Stimulated activated naive CD8-positive, alpha-beta T cell treated with anti-CD3 and anti-CD28 coated beads, Interleukin-15, Interleukin-2, amounts not matched to agents 100 U/mL and 50 U/mL, for 24 hours (primary cell): ENCODE measurements at places on chromosomes 16 and 17.

- DNase-seq = no peak
Measured at GRCh38 chr17:9242497-9242881, 221.2 kb downstream of the NTN1 start.

DNA sequence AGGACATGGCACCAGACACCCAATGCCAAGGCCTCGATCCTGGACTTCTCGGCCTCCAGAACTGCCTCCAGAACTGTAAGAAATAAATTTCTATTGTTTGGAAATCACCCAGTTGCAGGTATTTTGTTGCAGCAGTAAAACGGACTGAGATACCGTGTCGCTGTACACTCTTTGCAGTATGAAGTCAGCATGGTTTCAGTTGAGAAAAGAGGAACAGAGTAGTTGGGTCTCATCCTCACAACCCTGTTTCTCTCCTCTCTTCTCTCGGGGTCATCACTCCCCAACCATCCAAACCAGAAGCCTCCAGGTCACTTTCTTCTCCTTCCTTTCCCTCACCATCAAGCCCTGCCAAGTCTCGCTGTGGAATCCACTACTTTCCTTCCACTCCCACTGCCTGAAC, 77.8 kb downstream of the ADCY9 start:
- DNase-seq = no peak

DNA sequence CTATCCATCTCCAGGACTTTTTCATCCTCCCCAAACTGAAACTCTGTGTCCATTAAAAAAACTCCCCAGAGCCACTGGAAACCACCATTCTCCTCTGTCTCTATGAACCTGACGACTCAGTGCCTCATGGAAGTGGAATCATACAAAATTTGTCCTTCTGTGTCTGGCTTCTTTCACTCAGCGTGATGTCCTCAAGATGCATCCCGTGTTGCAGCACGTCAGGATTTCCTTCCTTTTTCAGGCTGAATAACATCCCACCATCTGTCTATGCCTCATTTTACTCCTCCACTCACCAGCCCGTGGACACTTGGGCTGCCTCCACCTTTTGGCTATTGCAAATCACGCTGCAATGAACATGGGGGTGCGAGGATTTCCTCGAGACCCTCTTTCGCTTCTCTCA, 12.6 kb upstream of the ALDH3A1 start:
- DNase-seq = no peak

GRCh38 chr16:50259334-50260205, 6.8 kb upstream of the ADCY7 start:
- DNase-seq = no peak

- peak; percentile 38 for DNase-seq
Measured at GRCh38 chr16:31253642-31254045, 6.1 kb upstream of the ITGAM start.

GRCh38 chr16:1286513-1287094, 22.8 kb upstream of the UBE2I start:
- no peak for DNase-seq

GRCh38 chr17:50354198-50354597, 8.3 kb downstream of the XYLT2 start:
- no peak for DNase-seq

DNA sequence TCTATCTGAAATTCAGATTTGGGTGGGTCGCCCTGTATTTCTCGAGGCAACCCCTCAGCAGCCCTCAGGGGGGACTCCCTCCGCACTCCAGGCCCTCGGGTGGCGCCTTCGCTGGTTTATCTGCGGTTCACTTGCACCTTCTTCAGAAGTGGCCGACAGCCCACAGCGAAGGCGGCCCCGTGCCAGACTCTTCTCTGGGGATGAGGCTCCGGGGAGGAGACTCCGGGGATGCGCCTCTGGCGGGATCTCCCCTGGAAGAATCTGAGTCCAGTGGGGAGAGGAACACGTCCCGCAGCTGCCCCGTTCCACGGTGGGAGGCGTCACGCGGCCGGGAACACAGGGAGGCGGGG, 63.9 kb upstream of the DNAJA2 start:
- DNase-seq = peak; percentile 49

DNA sequence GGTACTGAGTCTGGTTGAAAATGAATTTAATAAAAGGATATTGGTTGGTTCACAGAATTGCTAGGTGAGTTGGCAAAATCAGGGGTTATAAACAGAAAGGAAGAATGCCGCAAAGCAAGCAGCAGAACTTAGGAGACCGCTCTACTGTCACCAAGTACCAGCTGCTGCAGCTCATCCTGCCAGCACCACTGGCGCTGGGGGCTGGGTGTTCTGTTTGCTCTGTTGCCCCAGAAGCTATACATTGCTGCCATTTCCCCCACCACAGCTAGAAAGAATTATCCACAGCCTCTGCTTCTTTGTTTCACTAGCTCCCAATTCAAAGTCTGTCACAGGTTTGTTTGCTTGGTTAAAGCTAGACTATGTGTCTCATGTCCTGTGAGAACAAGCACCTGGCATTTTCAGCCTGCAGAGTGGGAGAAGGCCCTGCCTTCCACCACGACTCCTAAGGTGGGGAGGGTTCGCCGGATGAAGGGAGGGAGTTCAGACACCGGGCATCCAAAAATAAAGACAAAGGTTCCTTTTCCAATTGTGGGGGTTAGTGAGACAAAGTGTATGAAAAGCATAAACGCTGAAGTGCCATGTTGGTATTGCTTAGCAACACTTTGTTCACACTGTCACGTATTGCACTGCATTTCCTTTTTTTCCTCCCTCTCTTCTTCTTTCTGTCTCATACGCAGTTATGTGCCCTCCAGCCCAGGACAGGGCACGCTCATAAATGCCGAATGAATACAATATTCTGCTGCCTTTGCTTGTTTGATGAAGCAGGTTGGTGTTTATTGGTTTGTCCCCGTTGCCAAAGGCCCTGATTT, 9.6 kb upstream of the CPD start:
- DNase-seq = no peak

GRCh38 chr16:47082099-47082865, 61.5 kb downstream of the NETO2 start:
- DNase-seq = no peak

GRCh38 chr17:43411749-43412148, 13.0 kb downstream of the ARL4D start:
- DNase-seq = no peak

DNA sequence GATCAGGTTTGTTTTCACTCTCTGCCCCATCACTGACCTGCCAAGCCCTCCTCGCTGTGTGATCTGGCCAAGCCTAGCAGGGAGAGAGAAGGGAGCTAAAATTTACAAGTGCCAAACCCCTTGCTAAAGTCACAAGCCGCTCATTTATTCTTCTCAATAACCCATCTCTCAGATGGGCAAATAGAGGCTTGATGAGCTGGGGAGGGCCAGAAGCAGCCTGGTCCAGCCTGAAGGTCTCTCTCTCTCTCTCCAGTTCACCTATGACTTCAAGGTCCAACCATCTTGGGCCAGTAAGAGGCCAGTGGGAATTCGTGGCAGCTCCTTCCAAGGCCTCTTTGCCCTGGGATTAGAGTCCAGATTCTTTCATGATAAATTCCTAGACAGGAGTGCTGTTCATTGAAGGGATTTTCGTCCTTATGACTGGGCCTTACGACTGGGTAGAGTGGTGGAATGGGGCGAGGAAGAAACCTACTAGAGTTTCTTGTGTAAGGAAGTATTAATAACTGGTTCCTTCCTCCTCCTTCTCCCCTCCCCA, 3.4 kb downstream of the CA7 start:
- no peak for DNase-seq

GRCh38 chr16:81524382-81524781, 79.8 kb downstream of the CMIP start:
- DNase-seq = peak; percentile 20

DNA sequence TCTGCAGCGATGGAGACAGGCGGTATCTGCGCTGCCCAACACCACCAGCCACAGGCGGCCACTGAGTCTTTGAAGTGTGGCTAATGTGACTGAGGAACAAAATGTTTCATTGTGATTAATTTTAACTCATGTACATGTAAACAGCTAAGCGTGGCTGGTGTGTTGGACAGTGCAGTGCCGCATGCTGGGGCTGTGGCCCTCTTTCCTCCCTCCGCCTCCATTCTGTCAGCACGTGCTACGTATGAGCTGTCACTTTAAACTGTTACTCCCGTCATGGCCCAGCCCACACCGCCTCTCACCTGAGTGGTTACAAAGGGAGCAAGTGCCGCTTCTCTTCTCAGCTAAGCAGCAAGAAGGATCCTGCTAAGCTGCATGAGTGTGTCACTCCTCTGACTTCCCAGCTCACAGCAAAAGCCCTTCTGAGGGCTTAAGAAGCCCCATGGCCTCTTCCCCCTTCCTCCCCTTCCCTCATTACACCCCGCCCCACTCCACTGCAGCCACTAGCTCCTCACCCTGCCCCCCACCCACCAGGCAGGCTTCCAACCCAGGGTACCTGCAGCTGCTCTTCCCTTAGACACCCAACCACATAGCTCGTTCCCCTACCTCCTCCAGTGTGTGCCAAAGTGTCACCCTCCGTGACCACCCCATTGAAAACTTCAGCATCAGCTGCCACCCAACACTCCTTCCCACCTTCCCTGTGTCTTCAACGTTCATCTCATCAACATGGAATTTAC, 15.0 kb downstream of the HASPIN start:
- DNase-seq = peak; percentile 70

DNA sequence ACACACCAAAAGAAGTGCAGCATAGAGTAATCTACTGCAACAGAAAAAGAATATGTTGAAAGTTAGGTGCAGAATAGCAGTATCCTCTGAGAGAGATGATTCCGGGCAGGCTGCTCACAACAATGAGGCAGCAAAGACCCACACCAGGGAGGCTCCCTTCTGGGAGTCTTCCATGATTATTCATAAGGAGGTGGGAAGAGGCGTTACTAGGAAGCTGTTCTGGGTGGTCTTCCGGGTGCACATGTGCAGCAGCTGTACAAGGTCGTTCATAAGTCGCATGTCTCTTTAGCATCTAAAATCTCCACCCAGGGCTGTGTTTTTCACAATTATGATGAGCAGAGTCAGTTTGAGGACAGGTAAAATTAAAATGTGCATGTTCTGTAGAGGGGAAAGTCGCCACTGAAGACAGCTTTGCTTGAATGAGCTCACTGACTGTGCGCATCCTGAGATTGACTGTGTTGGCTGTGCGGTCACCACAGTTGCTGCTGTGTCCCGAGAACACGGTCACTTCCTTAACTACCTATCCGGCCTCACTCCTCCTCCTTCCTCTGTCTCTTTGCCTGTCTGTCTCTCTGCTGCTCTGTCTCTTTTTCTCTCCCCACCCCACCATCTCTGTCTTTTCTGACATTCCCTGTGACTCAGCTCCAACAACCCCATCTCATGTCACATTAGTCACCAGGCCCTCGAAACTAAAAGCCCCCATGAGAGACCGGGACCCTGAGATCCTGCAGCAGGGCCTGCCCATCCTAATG, 125.5 kb upstream of the HSBP1 start:
- DNase-seq = no peak

DNA sequence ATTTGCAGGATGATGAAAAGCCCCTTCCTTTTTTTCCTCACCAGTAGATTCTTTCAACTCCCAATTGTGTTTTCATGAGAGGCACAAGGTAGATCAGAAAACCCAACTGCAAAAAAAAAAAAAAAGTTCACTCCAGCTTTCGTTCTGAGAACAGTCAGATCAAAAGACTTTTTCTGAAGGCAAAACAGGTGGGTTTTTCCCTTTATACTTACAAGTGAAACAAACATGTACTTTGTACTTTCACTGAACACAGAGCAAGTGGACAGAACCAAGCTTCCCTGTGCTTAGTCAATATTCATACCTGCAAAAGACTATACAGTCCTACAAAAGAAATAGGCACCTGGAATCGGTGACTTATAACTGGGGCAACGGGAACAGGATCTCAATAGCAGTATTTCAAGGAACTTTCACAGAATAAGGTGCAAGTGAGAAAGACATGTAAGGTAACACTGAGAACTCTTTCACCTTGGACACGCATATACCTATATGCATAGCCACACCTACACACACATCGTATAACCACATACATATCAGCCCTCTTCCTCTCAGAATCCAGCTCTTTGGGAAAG, 54.1 kb downstream of the TOX3 start:
- no peak for DNase-seq

GRCh38 chr17:9890124-9890523, 14.9 kb downstream of the RCVRN start:
- DNase-seq = peak; percentile 23

DNA sequence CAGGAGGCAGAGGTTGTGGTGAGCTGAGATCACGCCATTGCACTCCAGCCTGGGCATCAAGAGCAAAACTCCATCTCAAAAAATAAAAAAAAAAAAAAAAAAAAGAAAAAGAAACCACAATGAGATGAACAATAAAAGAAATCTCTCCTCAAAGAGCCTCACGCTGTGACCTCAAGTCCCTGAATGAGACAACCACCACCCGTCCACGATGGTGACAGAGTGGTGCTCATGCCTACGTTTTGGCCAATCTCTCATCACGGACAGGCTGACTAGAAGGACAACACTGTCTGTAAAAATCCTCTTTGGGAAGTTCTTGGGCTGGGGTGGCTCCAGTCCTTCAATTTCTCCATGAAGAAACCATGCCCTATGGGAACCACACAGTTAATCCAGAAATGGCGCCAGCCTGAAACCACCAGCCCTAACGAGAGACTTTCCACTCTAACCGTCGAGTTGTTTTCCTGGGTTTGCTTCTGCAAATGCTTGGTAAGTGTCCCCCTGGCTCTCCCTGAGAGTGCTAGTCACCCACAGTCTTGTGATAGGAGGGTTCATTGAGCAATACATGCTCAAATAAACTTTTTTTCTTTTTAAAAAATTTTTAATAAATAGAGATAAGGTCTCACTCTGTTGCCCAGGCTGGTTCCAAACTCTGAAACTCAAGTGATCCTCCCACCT, 15.0 kb upstream of the PRSS27 start:
- no peak for DNase-seq

- DNase-seq = peak; percentile 37
Measured at GRCh38 chr17:81821603-81822311, 11.3 kb downstream of the MCRIP1 start.

- DNase-seq = no peak
Measured at GRCh38 chr16:81531419-81531821, 86.8 kb downstream of the CMIP start.

GRCh38 chr17:42341568-42341967, 46.7 kb downstream of the STAT3 start:
- no peak for DNase-seq

- no peak for DNase-seq
Measured at GRCh38 chr16:50553182-50553710, 5.0 kb downstream of the NKD1 start.

GRCh38 chr17:76458580-76459490, 5.9 kb upstream of the UBE2O start:
- DNase-seq = no peak

DNA sequence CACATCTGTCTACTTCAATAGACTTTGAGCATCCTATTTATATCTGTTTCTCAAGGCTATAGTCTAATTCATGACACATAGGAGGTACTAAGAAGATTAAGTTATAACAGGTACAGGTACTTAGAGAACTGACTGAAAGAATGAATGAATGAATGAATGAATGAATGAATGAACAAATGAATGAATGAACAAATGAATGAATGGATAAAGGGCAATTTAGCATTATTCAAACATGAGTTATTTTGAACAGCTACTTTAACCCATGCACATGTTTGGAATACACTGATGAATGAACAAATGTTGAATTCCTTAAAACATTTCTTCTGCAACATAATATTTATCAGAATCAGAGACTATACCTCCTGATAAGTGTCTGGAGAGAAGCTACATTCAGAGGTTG, 1165.6 kb upstream of the CDH8 start:
- no peak for DNase-seq

- no peak for DNase-seq
Measured at GRCh38 chr17:30323262-30323894, 10.5 kb downstream of the TMIGD1 start.
